ENCODE measurements at places on chromosomes 12 and 14. TPM values are rescaled to one million over a fixed set of nuclear protein-coding genes. Genes with fewer than 3 reads are reported as not detected.

The TUNAR gene
- 0.16 TPM for polyA plus RNA-seq

The SLC8B1 gene
- polyA plus RNA-seq: 12.1 TPM

The RAB15 gene
- polyA plus RNA-seq: 27.7 TPM

The ADAM20 gene
- polyA plus RNA-seq: 0.25 TPM

The SALL2 gene
- 29.4 TPM for polyA plus RNA-seq

The TSPAN19 gene
- 1.4 TPM for polyA plus RNA-seq

The VRK1 gene
- polyA plus RNA-seq: 17.4 TPM

The NKX2-1 gene
- polyA plus RNA-seq: 157 TPM

The STRAP gene
- polyA plus RNA-seq: 131 TPM

The SARNP gene
- 148 TPM for polyA plus RNA-seq

The NTF3 gene
- 4.1 TPM for polyA plus RNA-seq

The GAS2L3 gene
- 41.6 TPM for polyA plus RNA-seq

The B4GALNT1 gene
- polyA plus RNA-seq: 1.6 TPM

The PLD4 gene
- polyA plus RNA-seq: 3.1 TPM

The CLEC14A gene
- 60.0 TPM for polyA plus RNA-seq

GRCh38 chr14:84541018-84541417 lies 988.9 kb upstream of the FLRT2 start:
- DNase-seq: no peak

- no peak for DNase-seq
Observed at GRCh38 chr12:131287015-131287937, 333.6 kb downstream of the ADGRD1 start.

- no peak for DNase-seq
Observed at GRCh38 chr12:123961585-123962345, 10.9 kb downstream of the CCDC92 start.

DNA sequence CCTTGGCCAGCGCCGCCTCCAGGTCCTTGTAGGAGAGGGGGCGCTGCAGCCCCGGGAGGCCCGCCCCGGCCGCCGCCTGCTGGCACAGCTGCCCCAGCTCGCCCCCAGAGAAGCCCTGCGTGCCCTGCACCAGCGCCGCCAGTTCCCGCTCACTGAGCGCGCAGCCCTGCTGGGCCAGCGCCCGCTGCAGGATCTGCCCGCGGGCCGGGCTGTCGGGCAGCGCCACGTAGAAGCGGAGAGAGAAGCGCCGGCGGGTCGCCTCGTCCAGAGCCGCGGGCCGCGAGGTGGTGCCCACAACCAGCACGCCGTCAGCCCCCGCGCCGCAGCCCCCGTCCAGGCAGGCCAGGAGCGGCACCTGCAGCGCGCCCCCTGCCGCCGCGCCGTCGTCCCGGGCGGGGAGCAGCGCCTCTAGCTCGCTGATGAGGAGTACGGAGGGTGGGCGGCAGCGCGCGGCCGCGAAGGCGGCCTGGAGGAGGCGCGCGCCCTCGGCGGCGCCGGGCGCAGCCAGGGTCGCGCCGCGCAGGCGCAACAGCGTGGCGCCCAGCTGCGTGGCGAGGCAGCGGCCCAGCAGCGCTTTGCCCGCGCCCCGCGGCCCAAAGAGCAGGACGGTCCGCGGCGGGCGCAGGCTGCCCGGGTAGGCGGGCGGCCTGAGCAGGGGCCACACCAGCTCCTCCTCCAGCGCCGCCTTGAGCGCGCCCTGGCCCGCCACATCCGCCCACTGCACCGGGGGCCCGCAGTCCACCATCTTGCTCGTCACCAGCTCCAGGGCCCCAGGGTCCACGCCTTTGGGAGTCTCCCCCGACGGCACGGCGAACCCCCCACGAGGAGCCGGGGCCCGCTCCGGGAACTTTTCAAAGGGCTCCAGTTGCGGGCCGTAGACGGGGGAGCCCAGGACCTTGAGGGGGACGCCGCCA lies 27.7 kb downstream of the FIGNL2 start:
- DNase-seq: peak; percentile 66

GRCh38 chr12:50400104-50400637 lies 514 bp upstream of the LARP4 start:
- no peak for DNase-seq

DNA sequence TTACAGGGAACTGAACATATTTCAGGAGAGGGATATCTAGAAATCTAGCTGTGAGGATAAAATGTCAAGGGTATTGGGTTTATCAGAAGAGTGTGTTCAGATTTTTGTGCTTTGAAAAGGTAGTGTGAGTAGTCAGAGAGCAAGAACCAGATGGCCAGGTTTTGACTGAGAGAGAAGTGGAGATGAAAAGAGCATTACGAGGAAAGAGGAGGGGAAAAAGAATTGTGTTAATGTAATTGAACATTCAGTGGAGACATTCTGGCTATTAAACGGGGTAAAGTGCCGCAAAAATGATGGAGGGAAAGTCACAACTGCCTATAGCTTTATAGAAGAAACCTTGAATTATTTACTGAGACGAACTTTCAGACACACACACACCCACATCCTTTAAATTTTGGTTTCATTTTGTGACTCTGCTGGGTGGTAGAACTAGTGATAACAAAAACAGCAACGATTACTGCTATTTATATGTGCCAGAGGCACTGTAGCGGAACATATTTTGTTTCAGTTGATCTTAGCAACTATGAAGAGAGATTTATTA lies 213.6 kb downstream of the ERC1 start:
- no peak for DNase-seq

DNA sequence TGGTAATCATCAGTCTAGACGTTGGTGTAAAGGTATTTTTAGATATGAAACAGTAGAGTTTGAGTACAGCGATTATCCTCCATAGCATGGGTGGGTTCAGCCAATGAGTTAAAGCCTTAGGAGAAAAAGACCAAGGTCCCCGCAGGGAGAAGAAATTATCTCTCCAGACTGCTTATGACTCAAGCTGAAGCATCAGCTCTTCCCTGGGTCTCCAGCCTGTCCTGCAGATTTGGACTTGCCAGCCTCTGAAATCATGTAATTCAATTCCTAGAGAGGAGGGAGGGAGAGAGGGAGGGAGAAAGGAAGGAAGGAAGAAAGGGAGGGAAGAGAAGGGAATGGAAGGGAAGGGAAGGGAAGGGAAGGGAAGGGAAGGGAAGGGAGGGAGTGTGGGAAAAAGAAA lies 12.0 kb upstream of the DTX1 start:
- DNase-seq: no peak

DNA sequence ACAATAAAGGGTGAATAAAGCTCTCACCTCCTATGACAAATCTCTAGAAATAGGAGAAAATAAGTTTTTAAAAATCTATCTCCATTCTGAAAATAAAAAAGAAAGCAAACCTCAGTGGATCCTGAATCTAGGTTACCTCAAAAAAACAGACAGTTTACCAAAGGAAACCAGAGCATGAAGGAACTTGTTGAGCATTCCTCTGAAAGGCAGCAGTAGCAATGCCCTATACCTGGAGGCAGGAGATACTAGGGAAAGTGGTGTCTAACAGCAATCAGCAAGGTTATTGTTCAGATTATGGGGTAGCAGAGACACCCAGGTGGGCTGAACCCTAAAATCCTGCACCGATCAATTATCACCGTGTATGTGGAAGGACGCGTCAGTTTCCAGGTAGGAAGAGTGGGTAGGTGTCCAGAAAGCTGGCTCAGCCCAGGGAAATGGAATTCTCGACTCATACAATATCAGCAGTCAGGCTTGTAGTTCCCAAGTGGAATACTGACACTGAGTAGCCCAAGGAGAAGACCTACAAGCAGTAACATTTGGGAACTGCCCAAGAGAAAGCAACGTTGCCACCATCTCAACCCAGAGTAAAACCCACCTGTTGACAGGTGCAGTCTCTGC lies 128.3 kb downstream of the ST8SIA1 start:
- no peak for DNase-seq

GRCh38 chr14:69789118-69789640 lies 7.9 kb downstream of the SLC10A1 start:
- no peak for DNase-seq

DNA sequence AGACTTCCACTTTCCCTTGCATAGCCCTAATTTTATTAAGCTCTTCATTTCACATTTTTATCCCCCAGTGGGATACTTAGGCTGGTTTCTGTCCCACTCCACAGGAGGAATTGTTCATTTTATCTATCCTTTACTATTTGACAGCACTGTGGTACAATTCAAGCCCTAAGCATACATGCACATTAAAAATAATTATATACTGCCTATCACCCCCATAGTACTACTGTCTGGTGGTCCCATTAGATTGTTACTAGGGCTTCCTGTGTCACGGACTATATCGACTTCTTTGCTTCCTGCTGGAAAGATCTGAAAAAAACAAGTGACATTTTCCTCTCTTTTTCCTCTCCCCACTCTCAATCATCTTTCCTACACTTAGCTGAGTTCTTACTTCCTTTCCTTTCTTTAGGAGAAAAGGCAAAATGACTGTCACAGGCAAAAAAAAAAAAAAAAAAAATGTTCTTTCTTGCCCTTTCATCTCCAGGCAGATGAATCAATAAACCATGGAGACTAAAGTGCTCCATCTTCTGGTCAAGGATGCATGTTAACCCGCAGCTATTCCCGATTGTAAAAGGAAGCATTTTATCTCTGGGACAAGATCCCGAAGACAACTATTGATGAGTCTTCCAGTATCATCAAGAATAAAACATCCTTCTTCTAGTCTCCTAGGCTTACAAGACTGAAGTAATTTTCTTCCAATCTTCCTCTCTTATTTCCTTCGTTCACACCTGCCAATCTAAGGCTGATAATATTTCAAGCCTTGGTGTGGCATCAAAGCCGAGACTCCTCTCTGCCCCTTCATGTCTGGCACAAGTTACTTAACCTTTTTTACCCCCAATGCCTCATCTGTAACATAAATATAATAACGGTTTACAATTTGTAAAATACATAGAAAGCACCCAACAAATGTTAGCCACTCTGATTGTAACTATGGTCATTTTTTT lies 94.4 kb upstream of the PLEKHG7 start:
- DNase-seq: no peak

DNA sequence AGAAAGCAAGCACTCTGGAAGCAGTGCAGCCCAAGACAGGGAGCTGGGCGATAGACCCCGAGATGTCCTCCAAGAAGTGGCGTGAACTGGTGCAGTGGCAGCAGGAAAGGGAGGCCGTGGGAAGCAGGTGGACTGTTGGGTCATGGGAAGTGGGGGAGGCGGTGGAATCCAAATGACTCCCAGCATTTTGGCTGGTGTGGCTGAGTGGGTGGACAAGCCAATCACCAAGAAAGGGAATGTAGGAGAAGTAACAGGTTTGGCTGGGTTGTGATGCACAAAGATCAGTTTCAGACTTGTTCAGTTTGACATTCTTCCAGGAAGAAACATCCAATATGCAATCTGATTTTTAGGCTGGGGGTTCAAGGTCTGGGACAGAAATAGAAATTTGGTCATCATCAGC lies 46.0 kb upstream of the KTN1 start:
- no peak for DNase-seq

DNA sequence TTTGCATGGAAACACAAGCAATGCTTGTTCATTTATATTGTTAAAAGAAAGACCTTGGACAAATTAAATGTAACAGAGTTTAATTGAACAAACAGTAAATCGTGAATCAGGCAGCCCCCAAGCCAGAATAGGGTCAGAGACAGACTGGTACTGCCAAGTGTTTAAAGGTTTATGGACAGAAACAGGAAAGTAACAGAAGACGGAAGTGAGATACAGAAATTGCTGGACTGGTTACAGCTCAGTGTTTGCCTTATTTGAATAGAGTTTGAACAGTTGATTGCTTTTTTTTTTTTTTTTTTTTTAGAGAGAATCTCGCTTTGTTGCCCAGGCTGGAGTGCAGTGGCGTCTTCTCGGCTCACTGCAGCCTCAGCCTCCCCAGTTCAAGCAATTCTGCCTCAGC lies 50.3 kb downstream of the DAO start:
- no peak for DNase-seq

GRCh38 chr12:31390991-31391390 lies 65.0 kb upstream of the SINHCAF start:
- no peak for DNase-seq

- peak; percentile 45 for DNase-seq
Observed at GRCh38 chr12:78395961-78396360, 468.6 kb upstream of the SYT1 start.

GRCh38 chr12:23860019-23860418 lies 89.5 kb downstream of the SOX5 start:
- DNase-seq: no peak

DNA sequence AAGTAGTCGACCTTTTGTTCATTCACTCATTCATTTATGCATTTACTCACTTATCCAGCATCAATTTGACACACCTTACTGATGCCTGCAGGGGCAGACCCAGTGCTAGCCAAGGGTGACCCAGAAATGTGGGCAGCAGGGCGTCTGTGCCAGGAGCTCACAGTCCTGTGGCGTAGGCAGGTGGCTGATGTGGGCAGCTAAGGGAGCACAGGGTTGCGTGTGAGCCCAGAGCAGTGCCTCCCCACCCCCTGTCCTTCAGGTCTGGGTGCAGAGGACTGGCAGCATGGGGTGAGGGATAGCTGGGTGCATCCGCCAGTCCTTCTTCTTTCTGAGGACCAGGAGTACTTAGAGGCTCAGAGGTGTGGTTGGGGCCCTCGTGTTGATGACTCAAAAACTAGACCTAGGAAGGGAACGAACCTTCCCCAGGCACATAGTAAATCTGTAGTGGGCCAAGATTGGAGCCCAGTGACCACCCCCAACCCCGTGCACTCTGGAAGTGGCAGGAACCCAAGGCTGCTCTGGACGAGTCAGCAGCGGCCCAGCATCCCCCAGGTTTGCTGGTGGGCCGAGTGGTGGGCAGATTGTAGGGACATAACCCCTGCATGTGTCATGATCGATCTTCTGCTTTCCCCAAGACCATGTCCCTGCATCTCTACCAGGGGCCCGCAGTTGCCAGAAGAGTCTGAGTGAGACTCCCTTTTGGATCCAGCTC lies 63.9 kb downstream of the BEGAIN start:
- no peak for DNase-seq

DNA sequence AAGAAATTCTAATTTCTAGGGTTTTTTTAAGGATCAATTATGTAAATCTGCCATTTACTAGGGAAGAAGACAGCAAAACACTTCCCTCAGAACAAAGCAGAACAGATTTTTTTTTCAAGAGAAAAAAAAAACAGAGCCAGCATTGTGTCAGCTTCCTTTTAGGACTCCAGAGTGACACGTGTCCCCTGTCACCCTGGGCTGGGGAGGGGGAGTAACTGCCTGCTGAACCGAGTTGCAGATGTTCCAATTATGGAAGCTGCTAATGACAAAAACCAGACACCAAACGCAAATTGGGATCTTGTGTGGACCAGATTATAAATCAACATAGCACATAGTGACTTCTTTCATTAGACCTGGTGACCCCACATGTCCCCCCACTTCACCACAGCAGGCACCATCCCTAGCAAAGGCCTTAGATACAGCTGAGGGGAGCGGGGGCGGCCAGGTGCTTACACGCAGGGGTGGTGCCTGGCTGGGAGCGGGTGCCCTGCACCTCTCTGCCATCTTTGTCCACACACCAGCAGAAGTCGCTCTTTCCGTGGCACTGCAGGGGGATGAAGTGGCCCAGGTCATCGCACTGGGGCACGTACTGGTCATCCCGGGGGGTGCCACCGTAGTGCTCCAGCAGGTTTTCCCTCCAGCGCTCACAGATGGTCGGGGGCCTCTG lies 25.4 kb downstream of the RTRAF start:
- DNase-seq: no peak

Data from right lung (tissue), 10 donors.